ENCODE measurements at places on chromosomes 16 and 17. TPM values are rescaled to one million over a fixed set of nuclear protein-coding genes. Genes with fewer than 3 reads are reported as not detected.

Gene RND2
- not detected for total RNA-seq

Gene WNT3
- 7.0 TPM for total RNA-seq

- no peak for DNase-seq
Measured at GRCh38 chr16:56554441-56554840, 10.4 kb upstream of the MT4 start.

Gene HBQ1
- 1.5 TPM for total RNA-seq

Gene MEIOC
- total RNA-seq: 0.82 TPM

Gene CHST4
- not detected for total RNA-seq

DNA sequence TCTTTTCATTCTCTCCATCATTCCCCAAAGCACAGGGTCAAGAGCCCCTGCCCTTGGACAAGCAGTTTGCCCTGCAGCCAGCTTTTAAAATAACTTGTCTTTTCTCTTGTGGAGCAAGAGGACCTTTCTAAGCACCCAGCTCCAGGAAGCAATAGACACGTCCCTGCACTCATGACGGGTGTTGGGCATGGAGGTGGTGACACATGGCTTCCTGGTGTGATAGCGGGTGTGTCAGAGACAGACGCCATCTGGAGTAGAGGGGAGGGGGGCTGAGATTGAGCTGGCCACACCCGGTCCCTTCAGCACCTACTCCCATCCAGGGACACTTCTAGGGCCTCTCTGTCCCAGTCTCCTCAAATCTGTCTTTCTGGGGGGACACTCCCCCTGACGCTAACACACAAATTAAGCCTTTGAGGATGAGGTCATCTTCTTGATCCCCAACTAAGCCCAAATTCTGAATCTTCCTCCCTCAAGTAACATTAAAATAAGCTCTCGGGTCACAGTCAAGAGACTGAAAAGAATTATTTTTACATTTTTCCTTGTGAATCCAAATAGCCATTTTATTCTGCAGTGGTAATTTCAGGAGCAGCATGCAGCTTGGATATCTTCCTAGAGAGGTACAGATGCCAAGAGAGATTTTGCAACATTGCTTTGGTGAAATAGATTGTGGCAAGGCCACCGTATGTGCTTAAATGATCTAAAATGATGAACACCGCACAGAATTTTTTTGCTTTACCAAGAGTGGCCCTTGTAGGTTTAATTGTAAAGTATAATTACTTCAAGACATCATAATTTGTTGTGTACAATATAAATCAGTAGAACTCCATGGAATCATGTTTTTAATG, 216.6 kb upstream of the IRX3 start:
- no peak for DNase-seq

GRCh38 chr16:75416904-75417565, 16.3 kb downstream of the CFDP1 start:
- no peak for DNase-seq

Gene ANKS4B
- total RNA-seq: not detected

DNA sequence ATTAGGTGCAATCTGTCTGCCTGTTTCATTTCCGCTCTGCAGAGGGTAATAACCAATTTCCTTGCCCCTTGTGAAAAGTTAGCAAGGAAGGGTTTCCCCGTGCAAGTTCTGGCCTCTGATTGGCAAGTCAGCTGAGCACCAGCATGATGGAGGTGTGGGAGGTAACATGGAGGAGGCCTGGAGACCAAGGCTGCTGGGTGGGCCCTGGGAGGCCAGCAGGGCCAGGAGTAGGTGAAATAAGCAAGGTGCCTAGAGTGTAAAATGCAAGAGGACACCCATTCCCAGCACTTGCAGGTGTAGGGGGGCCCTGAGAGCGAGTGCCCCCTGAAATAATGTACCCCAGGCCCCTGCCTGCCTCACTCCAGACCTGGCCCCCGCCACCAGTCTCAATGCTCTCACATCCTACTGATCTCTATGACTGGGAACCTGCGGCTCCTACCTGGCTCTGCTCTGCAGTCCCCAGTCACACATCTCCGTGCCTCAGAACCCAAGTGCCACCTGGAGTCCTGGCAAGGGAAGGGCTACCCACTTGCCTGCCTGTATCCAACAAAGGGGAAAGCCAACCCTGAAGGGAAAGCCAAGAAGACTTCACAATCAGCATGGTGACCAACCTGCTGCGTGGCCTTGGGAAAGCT, 116.2 kb downstream of the C16orf78 start:
- DNase-seq: no peak

GRCh38 chr17:40432864-40433528, 10.3 kb upstream of the IGFBP4 start:
- DNase-seq: no peak

Measured in NCI-H460 (cell line).